ENCODE measurements at places on chromosomes 7 and 10.

GRCh38 chr7:78115876-78116275, 317.3 kb downstream of the PHTF2 start:
- no peak for DNase-seq

DNA sequence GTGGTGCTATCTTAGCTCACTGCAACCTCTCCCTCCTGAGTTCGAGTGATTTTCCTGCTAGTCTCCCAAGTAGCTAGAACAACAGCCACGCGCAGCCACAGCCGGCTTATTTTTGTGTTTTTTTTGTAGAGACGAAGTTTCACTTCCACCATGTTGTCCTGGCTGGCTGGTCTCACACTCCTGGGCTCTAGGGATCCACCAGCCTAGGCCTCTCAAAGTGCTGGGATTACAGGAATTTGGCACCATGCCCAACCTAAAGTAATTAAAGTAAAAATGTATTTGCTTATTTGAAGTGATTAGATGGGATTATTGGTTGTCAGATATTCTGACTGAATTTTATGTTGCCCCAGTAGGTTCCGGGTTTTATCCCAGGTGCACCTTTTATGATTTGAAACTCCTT, 22.7 kb downstream of the LUC7L2 start:
- DNase-seq, result no peak

DNA sequence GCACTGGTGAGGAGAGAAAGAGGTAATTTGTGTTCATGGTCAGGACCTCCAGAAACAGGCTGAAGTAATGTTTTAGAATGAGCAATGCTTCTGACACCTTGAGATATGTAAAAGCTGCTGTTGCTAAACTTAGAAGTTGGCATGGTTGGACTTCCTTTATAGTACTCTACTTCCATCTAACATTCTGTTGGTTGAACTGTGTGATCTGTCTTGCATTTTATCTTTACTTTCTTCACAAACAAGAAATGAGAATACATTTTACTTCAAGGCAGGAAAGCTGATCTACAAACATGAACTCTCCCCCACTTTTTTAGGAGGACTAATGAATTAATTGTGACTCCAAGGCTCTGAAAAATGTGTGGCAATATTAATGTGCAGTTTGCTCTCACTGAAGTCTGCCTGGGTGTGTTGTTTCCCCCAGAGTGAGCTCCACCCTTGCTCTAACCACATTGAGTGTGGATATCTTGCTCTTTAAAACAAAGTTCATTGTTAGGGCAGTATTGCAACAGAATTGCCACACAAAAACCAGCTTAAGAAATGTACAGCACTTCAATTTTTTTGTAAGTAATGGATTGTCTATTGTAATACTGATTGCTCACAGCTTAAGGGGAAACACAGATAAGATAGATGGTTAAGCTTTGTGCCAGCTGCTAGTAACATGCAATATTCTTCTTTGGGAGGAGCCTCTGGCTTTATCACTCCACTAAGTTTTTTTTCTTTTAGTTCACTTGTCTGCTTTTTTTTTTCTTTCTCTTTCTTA, 69.0 kb downstream of the ADD3 start:
- peak; percentile 96 for DNase-seq

GRCh38 chr10:93386631-93387369, 95.3 kb downstream of the MYOF start:
- peak; percentile 36 for DNase-seq

DNA sequence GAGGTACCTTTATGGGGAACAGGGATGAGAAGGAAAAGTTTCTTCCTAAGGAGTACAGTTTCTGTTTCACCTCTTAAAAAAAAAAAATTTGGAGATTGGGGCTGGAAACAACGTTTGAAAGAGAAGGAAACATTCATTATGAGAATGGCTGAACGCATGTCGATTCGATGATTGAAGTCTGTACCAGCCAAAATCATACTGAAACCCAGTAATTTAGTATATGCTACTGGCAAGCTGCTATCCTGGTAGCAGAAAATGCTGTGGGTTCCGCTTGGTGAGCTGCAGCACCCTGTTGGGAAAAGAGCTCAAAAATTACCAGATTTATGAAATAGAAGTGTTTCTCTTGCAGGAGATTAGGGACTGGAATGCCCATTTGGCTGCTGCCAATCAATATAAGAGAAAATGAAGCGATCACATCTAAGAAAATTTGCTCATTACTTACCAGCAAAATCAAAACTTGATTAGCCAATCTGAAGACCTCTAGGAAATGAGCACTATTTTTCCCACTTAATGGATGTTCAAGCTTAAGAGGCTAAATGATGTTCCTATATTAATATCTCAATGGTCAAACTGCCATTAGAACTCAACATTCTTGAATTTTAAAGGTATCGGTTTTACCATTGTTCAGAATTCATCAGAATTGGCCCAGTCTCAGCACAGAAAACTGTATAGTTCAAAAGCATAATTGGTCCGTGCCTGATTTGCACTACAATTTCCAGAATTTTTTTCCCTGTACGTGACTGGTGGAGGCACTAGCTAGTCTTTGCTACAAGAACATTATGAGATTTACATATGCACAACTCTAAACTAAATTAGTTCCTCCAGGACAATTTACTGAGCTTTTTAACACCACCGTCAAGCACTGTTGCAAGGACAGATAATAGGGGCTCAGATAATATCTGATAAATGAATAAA, 1.2 kb upstream of the ITGB1 start:
- no peak for DNase-seq

DNA sequence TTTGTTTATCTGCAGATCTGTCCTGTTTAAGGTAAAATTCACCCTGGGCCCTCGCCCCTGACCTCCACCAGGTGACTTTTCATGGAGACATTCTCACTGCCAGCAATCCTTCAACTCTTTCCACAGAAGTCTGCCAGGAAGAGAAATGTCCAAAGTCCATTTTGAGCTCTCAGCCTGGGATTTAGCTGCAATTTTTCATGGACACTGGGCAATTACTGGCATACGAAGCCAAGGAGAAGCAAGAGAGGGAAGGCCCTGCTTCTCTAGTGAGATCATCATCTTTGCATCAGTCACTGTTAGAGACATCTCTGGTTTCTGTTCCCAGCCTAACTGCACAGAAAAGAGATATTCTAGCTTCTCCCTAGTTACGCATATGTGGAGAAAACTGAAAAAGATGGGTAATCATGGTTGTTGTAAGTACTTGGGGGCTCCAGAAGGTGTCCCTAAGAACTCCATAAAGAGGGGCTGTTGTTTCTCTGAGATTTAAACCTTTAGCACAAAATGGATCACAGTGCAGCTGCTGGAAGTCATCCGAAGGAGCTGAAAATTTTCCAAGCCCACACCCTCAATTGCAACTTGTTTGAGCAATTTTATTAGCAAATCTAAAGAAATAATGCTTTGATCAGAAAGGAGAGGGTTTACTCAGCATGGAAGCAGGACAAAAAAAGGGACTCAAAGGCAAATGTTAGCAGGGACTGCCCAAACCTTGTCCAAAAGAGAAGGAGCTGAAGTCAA, 168.9 kb downstream of the SNX10 start:
- no peak for DNase-seq

- DNase-seq, result no peak
Observed at GRCh38 chr10:85761906-85762445, 604.6 kb downstream of the GRID1 start.

DNA sequence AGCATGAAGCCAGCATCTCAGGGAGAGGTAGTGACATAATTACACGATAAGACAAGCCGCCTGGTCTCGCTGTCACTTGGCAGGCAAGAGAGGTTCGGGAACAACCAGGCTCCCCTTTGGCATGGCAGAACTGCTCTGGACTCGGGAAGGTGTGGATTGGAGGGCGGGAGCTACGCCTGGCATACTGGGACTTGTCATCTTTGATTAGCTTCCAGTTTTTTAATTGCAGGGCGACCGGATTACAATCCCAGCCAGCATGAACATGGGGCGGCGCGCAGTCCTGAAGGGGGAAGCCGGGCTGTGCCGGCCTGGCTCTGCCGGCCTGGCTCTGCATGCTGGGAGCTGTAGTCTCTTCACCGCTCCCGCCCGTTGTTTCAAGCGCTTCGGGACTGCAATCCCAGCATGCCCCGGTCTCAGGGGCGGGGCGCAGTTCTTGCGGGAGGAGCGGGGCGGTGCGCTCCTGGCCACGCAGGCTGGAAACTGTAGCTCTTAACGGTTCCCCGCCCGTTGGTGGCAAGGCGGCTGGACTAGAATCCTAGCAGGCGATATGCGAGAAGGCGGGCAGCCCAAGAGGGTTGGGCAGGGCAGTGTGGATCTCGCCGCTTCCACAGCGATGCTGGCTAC, 45.5 kb upstream of the ZNF716 start:
- no peak for DNase-seq

DNA sequence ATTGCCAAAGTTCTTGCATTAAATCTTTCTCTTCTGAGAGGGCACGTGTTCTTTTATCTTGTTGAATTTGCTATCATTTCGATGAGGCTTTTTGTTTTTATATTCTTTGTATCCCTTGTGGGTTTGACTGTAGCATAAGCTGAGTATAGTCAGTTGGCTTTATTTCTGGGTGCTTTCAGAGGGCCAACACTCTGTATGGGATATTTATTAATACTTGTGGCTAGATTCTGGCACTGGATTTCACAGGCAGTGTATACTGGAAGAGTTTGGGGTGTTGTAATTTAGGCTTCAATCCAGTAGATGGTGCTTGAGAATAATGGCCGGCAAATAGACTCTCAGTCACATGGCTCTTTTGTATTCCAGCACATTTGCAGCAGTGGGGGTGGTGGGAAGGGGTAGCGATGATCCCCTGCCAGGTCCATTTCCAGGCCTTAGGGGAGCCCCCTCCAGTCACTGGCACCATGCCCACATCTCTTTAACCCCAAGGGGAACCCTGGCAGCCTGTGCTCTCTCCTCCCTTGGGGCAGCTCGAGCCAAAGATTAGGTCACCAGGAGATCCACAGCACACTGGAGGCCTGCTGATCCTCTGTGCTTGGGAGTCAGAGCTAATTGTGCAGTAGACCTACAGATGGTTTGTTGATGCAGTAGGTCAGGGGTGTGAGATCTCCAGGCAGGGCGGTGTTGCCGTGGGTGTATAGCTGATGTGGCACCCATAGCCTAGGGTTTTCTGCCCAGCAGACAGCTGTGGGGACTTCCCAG, 81.8 kb downstream of the PTPN20 start:
- peak; percentile 69 for DNase-seq

GRCh38 chr7:3075441-3075840, 31.8 kb upstream of the CARD11 start:
- DNase-seq, result no peak

DNA sequence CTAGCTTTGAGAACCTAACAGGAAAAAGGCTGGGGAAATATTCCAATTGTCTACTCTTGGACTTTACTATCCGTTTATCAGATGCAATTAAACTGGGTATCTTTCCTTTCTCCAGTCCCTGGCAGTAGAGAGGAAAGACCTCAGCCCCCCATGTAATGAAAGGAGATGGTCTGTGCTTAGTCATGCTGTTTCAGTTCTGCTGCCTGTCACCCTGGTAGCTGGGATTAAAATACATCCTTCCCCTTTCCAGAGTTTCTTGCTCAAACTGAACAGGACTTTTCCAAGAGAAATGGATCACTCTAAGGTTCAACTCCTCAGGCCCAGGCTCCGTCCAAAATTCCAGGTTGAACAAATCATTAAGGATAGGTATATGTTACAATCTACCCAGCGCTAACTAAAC, 202.9 kb downstream of the PTEN start:
- no peak for DNase-seq

DNA sequence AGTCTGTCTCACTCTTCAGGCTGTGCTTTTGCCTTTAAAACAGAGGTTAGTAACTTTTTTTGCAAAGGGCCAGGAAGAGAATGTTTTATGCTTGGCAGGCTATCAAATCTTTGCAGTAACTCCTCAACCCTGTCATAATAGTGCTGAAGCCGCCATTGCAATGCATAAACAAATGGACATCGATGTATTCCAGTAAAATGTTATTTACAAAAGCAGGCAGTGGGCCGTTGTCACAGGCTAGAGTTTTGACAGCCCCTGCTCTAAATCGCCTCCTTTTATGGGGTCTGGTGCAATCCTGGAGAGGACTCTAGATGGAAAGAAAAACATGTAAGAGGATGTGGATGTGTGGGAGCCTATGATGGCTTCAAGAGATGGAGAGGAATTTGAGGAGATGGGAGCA, 568.3 kb downstream of the TYW1 start:
- no peak for DNase-seq

GRCh38 chr7:104149822-104150221, 58.0 kb downstream of the ORC5 start:
- no peak for DNase-seq

- no peak for DNase-seq
Observed at GRCh38 chr10:45224219-45224841, 91.1 kb downstream of the OR13A1 start.

GRCh38 chr10:110865809-110866482, 5.8 kb upstream of the PDCD4 start:
- no peak for DNase-seq

- no peak for DNase-seq
Observed at GRCh38 chr10:18201877-18202276, 61.7 kb downstream of the CACNB2 start.

GRCh38 chr10:78115135-78115853, 81.6 kb downstream of the RPS24 start:
- DNase-seq, result no peak

DNA sequence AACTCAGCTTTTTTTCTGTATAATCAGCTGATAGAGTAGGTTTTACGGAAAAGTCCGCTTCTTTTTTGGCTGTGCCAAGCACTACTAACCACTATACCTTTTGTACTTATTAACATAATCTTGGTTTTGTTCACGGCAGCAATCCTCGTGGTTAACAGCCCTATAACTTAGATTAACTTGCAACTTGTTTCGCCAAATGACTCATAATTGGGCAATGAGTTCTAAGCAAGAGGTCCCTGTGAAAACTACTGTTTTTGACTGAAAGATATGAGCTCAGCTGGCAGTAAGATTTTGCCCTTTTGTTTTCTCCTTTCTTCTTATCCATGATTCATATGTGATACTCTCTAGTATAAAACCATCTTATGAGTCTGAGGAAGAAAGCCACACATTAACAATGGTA, 345.0 kb upstream of the PCDH15 start:
- no peak for DNase-seq

- DNase-seq, result no peak
Observed at GRCh38 chr10:22271786-22272185, 44.4 kb upstream of the COMMD3 start.

DNA sequence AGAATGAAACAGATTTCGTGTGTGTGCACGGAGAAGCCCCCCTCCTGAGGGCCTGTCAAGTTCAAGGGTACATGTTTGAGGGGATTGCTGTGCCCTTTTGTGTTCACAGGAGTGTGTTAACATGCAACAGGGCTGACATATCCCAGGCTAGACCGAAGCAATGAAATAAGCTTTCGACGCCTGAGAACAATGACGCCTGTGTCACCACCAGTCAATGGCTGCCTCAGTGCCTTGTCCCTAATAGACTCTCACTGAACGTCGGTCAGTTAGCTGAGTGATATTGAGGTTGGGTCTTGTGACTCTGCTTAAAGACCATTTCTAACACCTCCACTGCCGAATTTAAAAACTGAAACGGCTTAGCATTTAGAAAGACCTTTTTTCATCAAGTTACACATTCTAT, 175.2 kb upstream of the TCF7L2 start:
- no peak for DNase-seq

Measured in hematopoietic multipotent progenitor cell treated with erythropoietin and hydrocortisone succinate and interleukin-3 and kit ligand, for 4 days (in vitro differentiated cells).